Myocyte (in vitro differentiated cells): ENCODE measurements at places on chromosomes 2 and 18. TPM values are rescaled to one million over a fixed set of nuclear protein-coding genes. Genes with fewer than 3 reads are reported as not detected.

FARSB gene
- 32.8 and 34.3 TPM in 2 replicates for total RNA-seq

DNA sequence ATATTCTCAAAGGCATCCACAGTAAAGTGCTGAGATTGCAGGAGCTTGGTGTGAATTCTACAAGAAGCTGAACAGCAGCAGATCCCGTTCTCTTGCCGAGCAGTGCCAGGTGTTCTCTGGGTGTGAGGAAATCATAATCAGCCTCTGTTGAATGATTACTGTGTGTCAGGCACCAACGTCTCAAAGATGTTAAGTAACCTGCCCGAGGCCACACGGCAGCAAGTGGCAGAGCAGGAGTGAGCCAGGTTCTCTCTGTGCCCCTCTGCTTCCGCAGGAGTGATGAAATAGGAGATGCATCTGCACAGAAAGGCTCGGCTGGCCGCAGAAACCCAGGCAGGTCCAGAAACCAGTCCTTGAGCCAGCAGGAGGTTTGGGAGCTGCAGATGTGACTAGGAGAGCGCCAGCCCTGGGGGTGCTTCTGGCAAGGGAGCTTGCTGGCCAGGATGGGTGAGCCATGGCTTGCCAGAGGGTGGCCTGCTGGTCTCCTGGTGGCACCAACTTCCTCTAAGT is 68.4 kb downstream of the COPS7B start:
- DNase-seq, result no peak

- DNase-seq, result no peak
Observed at GRCh38 chr18:48962252-48962993, 11.7 kb upstream of the SMAD7 start.

DNA sequence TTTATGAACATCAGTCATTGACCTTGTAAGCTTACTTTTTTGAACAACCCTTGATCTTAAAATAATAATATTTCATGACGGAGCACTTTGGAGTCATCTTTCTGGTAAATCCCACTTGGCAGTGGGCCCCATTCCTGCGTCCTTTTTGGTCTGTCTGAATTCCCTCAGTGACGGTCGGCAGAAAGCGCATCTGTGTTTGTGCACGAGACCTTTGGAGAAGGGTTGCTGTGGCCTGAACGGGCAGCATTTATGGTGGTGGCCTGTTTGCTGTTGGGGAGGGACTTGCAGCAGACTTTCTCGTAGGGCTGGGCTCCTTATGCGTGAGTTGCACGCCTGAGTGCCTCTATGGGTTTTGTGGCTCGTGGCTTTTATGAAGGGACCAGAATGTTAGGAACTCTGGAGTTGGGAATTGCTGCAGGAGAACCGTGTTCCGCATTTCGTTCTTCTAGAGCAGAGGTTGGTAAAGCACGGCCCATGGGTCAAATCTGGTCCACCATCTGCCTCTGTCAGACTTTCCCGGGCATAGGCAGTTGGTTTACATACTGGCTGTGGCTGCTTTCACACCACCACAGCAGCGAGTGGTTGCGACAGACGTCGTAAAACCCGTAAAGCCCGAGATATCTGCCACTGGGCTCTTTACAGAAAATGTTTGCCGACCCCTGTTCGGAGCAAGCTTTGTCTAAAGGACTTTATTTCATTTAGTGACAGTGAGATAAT is 30.8 kb downstream of the LPIN1 start:
- no peak for DNase-seq

- DNase-seq, result no peak
Observed at GRCh38 chr2:127523269-127523939, 2.9 kb downstream of the IWS1 start.
